ENCODE measurements at places on chromosomes 11 and 22.

DNA sequence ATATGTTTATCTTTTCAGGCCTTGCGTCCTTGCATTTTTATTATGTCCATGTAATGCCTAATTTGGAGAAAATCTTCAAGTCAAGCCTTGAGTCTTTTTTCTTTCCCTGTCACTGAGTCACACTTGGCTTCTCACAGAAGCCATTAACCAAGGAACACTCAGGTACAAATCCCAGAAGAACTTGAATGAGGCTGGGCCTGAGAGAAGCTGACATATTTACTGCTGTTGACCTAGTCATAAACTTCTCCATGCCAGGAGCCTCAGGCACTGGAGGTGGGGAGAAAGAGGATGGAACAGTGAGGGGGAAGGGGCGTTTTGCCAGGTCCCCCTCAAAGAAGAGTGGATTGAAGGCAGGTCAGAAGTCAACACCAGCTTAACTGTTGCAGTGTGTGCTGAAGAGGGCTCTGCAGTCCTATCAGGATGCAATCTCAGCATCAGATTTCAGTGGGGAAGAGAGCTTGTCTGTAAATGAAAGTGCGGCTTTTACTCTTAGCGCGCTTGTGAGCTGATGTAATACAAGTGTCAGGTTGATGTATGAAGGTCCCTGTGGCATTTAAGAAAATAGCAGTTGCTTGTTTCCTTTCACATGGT lies 526.0 kb downstream of the ETS1 start:
- DNase-seq: no peak
- no peak overlapping the region for H3K4me3 ChIP-seq
- H3K27me3 ChIP-seq: no peaks in the 10 kb centered on the region

- H3K27me3 ChIP-seq: no peaks in the 10 kb centered on the region
- H3K4me1 ChIP-seq: no peaks in the 10 kb centered on the region
- H3K27ac ChIP-seq: no peak overlapping the region
- H3K4me3 ChIP-seq: no peak overlapping the region
- DNase-seq: no peak
Observed at GRCh38 chr11:17171916-17172315, 35.9 kb downstream of the PIK3C2A start.

GRCh38 chr22:47112582-47112965 lies 350.1 kb downstream of the TBC1D22A start:
- DNase-seq: no peak
- no peaks in the 10 kb centered on the region for H3K4me1 ChIP-seq
- no peak overlapping the region for H3K27ac ChIP-seq
- no peaks in the 10 kb centered on the region for H3K36me3 ChIP-seq

GRCh38 chr11:20668131-20668809 lies 1.1 kb upstream of the NELL1 start:
- peaks cover 61% of the 10 kb centered on the region for H3K27me3 ChIP-seq
- H3K4me1 ChIP-seq: no peaks in the 10 kb centered on the region
- H3K36me3 ChIP-seq: no peaks in the 10 kb centered on the region
- DNase-seq: no peak
- H3K4me3 ChIP-seq: no peak overlapping the region

DNA sequence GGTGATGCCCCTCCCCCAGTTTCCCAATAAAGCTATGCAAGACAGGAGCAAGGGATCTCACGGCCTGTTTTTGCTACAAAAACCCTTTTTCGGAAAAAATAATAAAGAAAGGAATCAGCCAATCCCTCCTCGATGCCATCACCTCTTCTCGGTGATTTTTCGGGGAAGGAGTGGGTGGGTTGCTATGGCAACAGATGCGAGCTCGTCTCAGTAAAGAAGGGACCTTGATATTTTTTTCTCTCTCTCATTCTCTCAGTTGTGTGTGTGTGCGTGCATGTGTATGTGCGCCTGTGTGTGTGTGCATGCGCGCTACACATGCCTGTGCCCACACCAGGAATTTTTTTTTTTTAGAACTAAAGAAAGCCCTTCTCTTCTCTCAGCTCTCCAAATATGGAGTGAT lies 3.8 kb upstream of the NPAS4 start:
- no peaks in the 10 kb centered on the region for H3K36me3 ChIP-seq
- no peak for DNase-seq
- H3K27ac ChIP-seq: no peak overlapping the region
- H3K4me1 ChIP-seq: peaks cover 17% of the 10 kb centered on the region
- no peak overlapping the region for H3K4me3 ChIP-seq
